ENCODE measurements at places on chromosomes 4 and X.

DNA sequence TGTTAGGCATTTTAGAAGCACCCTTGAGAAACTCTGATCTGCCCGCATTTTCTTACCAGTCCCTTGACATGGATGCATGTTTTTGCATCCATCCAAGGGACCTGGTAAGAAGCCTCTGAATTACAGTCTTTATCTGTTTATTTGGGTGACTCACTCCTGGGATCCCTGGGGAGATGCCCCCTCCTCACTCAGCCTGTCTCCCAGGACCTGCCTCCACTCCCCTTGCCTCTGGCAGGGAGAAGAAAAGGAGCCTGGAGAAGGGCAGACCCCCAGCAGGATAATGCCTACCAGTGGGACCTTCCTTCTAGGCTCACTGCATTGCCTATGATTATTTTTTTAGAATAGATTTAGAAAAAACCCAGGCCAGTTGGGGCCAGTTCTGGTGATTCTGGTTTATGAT, 329.4 kb downstream of the PTTG2 start:
- no peak for DNase-seq

- DNase-seq = no peak
These were observed 152.3 kb upstream of the SCML1 start for GRCh38 chrX:17585006-17585405.

GRCh38 chr4:86356425-86357210, 3.2 kb downstream of the MAPK10 start:
- DNase-seq = no peak

- no peak for DNase-seq
These were observed 32.4 kb upstream of the MYOZ2 start for GRCh38 chr4:119103263-119103662.
